ENCODE measurements at places on chromosomes 3 and 15.

- DNase-seq, result no peak
Measured at GRCh38 chr15:28118083-28118482, 19.0 kb upstream of the OCA2 start.

- no peak for DNase-seq
Measured at GRCh38 chr3:66483006-66483405, 17.8 kb downstream of the LRIG1 start.

- peak; percentile 41 for DNase-seq
Measured at GRCh38 chr15:44790215-44790614, 53.9 kb downstream of the TRIM69 start.

- no peak for DNase-seq
Measured at GRCh38 chr3:193870376-193871219, 265.4 kb upstream of the HES1 start.

DNA sequence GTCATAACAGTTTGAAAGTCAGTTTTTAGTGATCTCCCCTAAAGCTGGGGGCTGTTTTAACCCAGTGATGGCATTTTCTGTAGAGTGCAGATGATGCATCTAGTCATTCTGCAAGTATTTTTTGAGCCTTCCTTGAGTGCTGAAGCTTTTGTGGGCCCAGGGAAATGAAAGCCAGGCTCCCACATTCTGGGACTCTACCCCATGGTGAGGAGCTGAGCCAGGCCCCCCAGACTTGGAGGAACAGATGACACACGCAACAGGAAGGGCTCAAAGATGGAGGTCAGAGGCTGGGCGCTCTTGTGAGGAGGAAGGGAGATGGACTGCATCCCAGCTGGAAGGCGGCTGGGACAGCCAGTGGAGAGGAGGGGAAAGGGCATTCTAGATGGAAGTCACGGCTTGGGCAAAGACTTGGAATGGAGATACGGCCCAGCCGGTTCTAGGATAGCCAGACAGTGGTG lies 40.8 kb downstream of the MRAS start:
- DNase-seq, result no peak
